ENCODE measurements at places on chromosomes 5 and 9.

DNA sequence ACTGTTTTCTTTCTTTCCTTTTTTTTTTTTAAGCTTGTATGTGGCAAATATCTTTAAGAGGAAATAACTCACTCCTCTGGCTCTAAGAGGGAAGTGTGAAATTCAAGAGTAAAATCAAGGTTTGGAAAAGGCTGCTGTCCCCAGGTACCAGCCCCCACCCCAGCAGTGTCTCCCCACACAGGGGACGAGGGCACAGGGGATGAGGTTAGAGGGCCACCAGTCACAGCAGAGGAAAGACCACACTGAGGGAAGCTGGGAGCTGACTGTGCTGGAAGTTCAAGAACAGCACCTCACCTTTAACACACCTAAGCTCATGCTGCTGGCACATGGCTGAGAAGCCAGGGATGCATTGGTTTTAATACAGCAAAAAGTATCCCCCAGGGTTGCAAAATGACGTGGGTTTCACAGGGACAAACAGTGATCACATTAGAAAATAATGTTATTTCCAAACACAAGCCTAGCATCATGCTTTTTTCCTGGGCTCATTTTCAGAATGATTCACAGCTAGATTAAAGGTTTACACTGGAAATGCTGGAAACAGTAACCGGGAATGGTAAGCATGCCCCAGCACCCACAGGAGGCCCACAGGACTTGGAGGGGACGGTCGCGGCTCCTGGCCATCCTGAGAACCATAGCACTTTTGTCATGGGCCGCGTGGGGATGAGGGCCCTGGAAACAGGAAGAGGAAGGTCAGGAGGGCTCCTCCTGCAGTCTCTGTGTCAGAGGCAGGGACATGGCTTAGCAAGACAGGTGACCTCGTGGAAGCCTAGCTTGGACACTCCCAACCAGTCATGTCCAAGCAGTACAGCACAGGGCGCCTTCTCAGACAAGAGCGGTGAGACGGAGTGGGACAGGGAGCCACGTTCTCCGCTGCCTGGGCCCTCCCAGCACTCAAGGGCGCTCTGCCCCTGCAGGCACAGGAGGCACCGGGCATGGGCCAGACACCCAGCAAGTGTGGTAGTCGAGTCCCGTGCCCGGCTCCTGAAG, 6.9 kb downstream of the LPCAT1 start:
- no peak for DNase-seq

GRCh38 chr9:127245637-127246164, 18.9 kb upstream of the GARNL3 start:
- no peak for DNase-seq

DNA sequence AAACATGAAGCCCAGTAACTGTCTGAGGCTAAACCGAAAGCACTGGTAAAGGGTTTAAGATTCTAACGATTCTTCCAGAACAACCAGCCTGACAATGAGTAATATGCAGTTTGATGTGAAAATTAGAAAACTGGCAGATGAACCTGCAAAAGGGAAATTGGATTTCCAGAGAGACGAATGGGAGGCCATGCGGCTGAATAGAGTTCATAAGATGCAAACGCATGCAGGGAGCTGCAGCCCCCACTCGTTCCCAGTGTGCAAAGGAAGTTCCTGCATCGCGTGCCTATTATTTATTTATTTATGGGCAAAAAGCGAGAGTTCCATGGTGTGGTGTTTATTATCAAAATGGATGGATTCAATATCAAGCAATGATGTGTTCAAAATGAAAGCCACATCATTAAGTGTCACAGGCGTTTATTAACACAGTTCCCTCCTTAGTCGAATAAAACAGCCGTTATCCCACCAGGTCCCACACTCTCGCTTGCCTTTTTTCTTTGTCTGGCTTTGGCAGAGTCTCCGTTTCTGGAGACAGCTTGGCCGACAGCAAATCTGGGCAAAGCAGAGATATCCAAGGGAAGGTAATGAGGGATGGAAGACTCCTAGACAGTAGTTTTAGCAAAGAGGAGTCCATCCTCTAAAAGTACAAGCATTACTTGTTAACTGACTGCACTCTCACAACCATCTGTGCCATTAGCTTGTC, 451.4 kb downstream of the KDM4C start:
- DNase-seq, result no peak

- no peak for DNase-seq
Observed at GRCh38 chr9:34999576-34999975, 10.0 kb downstream of the DNAJB5 start.

- DNase-seq, result no peak
Observed at GRCh38 chr5:74627646-74628279, 12.8 kb downstream of the ENC1 start.

GRCh38 chr5:6976971-6977370, 263.7 kb downstream of the TENT4A start:
- no peak for DNase-seq

GRCh38 chr9:116952436-116952810, 265.3 kb downstream of the TRIM32 start:
- DNase-seq, result no peak

- no peak for DNase-seq
Observed at GRCh38 chr9:133066181-133066983, 4.6 kb downstream of the CEL start.

DNA sequence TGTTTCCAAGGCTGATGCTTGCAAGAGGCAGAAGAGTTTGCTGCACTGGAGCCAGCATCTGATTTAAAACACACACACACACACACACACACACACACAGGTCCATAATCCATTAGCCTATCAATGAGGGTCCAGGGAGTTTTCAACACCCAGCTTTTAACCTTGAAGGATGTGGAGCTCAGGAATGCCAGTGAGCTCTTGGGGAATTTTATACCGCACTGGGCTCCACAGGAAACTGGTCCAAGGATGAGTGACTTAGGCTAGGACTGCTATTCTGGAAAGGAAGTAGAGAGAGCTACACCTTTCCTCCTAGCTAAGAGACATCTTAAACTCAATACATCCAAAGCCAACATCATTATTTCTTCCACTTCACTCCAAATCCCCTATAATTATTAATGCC, 942 bp upstream of the NRG2 start:
- DNase-seq, result no peak

DNA sequence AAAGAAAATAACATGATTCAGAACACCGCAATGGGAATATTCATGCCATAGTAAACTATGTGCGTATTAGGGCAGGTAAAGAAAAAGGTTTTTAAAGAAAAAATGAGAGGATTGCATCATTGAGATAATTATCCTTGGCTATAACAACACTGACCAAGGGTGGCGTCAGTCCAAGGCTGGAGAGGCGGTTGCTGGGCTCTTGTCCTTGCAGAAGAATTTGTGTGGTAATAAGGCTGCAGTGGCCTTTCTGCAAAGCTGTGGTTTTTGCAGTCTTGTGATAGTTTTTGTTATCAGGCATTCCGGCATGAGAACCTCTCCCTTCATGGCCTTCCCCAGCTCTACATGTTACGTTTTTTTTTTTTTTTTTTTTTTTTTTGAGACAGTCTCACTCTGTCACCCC, 14.0 kb downstream of the BOD1 start:
- no peak for DNase-seq

DNA sequence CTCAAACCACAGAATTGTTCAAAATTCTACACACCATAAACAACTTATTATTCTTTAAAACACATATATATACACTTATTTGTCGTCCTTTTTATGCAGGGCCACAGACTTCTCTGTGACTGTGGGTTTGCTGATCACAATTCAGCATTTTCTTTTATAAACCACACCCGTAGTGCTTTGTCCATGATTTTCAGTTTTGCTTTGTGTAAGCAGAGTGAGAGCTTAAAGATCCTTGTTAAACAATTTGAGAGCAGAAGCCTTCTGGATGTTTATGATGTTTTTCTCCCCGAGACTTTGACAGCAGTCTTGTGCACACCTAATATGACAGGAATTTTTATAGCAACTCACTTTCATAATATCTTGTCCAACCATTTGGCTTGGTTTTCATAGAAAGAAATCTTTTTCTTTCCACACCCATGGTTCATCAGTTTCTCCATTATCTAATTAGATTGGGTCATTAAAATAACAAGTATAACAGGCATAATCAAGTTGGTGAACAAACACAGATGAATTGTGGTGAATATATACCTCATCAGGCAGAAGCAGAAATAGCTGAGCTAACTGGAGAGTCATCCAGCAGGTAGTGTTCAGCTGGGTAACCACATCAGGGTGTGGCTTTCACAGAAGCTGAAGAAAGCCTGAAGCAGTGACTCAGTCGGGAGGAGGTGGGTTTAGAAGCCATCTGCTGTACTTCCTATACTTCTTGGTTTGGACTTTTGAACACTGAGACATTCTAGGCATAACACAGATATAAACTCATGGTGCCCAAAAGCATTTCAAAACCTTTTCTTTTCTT, 232.8 kb downstream of the DOCK8 start:
- peak; percentile 7 for DNase-seq

- no peak for DNase-seq
Observed at GRCh38 chr9:71741926-71742648, 26.2 kb downstream of the CEMIP2 start.

DNA sequence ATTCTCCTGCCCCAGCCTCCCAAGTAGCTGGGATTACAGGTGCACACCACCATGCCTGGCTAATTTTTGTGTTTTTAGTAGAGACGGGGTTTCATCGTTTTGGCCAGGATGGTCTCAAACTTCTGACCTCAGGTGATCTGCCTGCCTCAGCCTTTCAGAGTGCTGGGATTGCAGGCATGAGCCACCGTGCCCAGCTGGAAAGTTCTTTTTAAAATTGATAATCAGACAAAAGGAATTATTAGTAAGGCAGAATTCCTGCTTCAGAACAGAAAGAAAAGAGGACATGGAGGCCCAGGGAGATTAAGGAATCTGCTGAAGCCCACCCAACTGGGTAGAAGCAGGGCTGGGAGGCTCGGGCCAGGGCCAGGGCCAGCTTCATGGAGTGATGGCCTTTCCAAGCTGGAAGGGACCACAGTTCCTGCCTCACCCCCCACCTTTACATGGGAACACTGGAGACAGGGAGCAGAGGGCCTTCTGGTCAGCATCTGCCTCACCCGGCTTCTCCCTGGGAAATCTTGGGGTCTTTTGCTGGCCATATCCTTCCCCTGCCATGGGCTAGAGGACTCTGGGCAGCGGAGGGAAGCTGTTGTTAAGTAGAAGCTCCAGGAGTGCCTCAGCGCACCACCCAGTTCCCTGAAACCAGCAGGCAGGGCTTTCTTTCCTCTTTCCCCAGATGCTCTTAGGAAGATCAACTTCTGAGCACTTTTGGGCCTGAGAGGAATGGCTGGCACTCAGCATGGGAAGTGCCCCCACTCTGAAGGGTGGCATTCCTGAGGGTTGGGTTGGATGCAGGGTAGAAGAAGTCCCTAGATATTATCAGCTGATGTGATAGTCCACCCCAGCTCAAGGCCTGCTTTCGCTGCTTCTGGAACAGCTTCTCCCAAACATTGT, 70.1 kb downstream of the RGS3 start:
- no peak for DNase-seq

DNA sequence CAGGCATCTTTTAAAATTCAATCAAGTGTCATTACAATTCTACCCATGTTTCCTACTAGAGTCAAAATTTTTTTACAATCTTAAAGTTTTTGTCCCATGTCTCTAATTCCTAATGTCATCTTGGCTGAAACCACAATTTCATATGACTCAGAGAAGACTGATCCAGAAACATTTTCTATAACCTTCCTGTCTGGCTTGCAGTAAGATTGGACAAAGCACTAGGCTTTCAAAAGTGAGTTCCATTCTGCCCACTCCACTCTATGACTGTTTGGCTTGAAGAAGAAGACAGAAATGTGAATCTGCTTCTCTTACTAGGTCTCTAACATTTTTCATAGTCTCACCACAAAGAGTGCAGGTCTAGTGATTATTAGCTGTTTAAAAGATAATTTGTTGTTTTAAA, 88.8 kb downstream of the NR3C1 start:
- no peak for DNase-seq

- DNase-seq, result no peak
Observed at GRCh38 chr5:150123542-150123941, 32.1 kb downstream of the PDGFRB start.
